ENCODE measurements at places on chromosomes 1 and 21.

DNA sequence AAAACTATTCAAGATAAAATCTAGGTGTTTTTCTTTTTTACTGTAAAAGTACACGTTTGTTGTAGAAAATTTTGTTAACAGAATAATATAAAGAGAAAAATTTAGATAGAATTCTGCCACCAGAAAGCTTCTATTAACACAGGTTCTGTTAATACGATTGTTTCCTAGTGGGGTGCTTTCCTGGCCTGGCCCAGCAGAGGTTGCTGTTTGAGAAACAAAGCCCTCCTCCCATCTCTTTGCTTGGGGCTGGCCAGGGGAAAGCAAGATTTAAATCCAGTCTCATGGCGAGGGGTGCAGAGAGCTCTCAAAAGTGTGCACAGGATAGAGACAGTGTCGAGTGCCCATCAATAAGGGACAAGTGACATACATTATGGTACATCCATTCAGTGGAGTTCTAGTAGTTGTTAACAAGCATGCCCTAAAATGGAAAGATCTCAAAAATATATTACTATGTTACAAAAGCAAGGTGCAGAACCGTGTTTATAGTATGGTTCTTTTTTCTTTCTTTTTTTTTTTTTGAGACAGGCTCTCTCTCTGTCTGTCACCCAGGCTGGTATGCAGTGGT lies 14.6 kb upstream of the ACBD3 start:
- no peak for DNase-seq

- no peak for DNase-seq
Observed at GRCh38 chr1:210213335-210213734, 19.3 kb upstream of the SERTAD4 start.

DNA sequence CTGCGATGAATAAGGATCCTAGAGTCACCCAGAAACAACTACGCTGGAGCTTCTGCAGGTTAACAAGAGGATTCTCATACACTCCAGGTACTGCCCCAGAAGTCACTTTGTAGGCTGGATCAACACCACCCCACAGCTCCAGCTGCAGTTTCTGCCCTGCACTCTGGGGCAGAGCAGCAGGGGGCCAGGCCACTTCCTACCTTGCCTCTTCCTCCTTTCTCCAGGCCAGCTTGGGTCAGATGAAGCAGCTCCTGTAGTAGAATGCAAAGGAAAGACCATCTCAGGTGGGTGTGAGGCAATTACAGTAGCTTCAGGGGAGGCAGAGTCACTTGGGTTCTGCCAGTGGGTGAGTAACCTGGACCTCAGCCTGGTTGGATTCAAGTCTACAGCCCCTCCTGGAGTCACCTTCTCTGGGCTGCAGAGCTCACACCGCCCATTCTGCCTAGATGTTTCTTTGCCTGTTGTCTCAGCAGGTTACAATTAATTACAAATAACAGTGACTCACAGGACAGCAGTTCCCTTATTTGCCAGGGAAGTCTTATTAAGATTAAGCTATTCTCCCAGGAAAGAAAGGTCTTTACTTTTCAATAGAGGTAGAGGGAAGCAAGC lies 24.4 kb upstream of the BCAR3 start:
- DNase-seq = no peak

- DNase-seq = no peak
Observed at GRCh38 chr21:41228492-41228891, 60.5 kb downstream of the BACE2 start.

GRCh38 chr1:15100121-15100879 lies 53.2 kb upstream of the TMEM51 start:
- peak; percentile 38 for DNase-seq

- peak; percentile 14 for DNase-seq
Observed at GRCh38 chr1:180155182-180155682, 563 bp downstream of the QSOX1 start.

DNA sequence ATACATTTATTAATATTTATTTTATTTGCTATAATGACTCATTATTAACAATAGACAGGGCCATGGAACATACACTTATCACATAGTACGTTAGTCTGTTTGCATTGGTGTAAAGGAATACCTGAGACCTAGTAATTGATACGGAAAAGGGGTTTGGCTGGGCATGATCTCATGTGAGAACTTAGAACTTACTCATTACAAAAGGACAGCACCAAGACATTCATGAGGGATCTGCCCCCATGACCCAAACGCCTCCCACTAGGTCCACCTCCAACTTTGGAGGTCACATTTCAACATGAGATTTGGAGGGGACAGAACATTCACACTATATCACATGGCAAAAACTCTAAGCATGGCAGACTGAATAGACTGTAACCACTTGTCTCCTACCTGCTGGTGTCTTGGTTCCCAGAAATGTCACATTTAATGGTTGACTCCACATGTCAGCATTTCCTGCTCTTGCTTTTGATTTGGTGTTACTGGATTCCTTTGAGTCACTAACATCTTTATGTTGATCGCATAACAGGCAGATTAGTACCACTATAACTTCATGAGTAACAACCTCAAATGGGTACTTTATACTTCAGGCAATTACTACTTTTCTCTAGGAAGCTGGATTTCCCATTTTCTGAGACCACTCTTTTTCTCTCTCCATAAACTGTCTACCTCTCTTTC lies 3.5 kb upstream of the C1orf116 start:
- no peak for DNase-seq

DNA sequence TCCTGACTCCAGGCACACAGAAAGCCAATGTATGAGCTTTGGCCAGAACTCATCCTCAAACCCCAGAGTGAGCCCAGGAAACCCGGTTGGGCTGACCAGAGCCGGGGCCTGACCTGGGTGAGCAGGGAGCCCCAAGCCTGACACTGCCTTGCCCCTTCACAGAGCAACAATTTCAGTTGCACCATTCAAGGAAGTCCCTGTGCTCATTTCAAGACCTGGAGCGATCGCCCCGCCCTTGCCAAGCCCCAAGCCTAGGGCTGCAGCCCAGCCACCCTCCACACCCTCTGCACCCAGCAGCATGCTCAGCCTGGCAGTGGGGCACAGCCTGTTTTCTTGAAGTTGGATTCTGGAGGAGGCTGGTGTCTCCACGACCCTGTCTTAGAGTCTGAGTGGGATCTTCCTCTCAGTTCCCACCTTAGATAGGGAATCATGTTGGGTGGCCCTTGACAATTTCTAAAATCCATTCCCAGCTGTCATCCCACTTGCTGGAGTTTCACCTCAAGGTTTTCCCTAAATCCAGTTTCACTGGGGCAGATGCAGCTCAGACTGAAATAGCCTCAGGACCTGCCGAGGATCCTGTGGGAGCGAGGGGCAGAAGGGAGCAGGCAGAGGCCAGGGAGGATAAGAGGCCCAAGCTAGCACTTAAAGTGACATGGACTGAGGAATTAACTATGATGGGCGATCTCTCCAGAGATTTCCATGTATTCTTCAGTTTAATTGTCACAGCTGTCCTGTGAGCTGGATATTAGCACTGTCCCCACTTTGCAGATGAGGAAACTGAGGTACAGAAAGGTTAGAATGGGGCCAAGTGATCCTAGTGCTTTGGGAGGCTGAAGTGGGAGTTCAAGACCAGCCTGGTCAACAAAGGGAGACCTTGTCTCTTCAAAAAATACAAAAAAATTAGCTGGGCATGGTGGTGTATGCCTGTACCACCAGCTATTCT lies 2.5 kb downstream of the NBL1 start:
- no peak for DNase-seq

DNA sequence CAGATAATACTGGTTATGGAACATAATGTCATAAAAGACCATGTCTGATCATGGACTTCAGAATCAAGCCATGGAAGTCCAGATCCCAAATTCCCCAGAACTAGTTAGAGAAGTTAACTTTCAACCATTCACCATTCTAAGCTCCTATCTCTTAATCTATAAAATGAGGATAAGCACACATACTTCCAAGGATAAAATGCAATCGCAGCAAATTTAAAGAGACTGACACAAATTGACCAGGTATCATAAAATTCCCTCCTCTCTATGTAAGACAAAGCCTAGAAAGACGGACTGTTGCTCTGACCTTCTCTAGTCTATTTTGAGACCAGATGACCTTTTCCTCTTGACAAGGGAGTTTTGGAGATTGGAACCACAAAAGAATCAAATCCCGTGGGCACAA lies 426.7 kb downstream of the PLPP3 start:
- no peak for DNase-seq

DNA sequence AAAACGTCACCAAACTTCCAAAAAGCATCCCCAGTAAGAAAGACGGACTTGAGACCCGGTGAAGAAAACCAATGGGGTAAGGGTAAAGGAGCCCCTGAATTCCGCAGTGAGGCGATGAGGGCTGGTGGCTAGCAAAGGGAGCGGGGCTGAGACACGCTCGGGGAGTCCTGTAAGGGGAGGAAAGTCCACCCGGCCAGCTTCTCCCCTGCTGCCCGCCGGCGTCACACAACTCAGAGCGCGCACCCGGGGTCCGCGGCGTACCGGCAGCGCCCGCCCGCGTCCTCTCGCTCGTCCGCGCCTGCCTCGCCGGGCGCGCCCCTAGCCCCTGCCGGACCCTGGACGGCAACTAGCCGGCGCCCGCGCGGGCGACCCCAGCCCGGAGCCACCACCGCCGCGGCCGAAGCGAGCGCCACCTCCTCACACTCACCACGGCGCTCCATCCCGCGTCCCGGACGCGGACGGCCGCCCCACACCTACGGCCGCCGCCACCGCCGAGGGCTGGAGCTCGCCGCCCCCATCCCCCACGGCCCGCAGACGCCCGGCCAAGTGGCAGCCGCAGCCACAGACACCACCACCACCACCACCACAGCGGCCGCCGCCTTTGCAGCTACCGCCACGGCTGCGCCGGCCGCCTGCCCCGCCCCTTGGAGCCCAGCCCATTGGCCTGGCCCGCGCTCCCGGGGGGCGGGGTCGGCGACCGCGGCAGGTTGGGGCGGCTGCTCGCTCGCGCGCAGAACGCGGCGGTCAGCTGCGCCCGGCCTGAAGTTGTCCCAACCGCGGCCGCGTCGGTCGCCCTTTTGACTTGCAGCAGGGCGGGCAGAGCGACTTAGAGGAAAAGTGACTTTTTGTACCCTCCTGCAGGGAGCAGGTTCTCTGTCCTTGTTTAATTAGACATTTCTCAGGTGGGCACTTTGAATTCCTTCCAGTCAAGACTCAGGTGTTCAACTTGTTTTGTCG lies 10.0 kb upstream of the ARHGAP29 start:
- no peak for DNase-seq

DNA sequence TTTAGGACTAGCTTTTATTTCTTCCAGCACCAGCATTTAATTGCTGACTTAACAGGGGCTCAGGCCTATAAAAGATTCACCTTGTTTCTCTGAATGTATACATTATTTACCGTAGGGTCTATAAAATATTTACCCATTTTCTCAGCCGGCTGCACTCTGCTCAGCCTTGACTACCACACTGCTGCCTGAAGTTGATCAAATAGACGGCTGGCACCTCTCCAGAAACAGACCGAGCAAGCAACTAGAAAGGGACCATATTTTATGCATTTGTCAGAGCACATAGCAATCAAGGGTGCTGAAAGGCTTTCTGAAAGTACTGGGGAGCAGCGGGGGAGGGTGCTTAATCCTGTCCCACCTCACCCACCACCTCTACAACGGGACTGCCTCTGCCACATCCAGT lies 64.7 kb upstream of the FGGY start:
- no peak for DNase-seq

GRCh38 chr1:221040691-221041285 lies 161.5 kb downstream of the HLX start:
- no peak for DNase-seq

Measured in stimulated activated CD4-positive, alpha-beta T cell treated with anti-CD3 and anti-CD28 coated beads, Interleukin-12 subunit alpha, Interleukin-12 subunit beta, amount 100 ng/mL, for 24 hours (primary cell).